ENCODE measurements at places on chromosomes 2 and 18.

DNA sequence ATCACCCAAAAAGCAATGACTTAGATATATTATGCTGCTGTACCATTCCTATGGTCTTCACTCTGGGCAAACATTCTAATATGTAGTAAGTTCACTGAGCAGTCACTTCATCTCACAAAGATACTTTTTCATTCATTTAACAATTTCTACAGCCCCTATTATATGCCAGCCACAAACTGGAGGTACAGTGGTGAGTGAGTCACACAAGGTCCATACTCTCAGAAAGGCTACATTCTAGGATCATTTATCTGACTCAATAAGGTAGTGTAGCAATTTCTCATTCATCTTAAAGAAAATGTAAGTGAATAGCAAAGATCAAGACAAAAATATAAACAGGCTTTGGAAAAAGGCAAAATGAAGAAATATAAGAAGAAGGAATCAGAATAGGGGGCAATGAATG is 40.5 kb downstream of the NHEJ1 start:
- no peak for DNase-seq

DNA sequence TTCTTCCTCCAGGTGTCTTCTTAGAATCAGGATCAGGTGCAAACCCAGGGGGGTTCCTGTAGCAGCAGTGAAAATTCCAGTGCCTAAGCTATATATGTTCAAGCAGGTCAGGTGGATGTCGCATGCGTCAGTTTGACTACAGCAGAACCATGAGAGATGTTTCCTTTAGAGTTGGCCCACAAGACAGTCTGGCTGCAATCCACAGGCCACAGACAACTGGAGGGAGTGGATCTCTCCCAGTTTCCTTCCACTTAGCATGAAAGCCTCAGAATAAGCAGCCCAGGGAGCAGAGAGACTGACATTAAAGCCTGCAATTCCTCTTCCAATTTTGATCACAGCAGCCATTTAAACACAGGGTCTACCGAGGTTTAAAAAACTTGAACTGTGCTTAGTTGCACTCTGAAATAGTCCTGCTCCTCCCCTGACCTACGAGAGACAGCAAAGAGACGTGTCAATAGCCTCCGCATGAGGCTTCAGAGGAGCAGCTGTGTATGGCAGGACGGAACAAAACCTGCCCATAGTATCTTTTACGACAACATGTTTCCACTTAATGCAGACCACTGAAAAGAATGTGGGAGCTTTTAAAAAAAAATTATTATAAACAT is 988 bp upstream of the KCNE4 start:
- DNase-seq: no peak

GRCh38 chr2:167756446-167756845 is 490.9 kb downstream of the STK39 start:
- no peak for DNase-seq

DNA sequence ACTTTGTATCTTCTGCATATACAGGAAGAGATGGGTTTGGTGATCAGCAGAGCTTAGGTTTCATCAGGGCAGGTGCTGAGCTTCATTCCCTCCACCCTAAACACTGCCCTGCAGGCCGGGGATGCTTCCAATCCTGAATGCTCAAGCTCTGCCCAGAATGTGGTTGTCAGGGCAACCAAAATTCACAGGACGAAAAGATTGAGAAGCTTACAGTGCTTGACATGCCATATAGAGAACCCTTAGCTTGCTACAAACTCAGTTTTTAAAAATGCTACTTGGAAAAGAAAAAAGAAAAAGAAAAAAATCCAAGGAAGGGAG is 65.6 kb downstream of the SH3RF3 start:
- DNase-seq: no peak

DNA sequence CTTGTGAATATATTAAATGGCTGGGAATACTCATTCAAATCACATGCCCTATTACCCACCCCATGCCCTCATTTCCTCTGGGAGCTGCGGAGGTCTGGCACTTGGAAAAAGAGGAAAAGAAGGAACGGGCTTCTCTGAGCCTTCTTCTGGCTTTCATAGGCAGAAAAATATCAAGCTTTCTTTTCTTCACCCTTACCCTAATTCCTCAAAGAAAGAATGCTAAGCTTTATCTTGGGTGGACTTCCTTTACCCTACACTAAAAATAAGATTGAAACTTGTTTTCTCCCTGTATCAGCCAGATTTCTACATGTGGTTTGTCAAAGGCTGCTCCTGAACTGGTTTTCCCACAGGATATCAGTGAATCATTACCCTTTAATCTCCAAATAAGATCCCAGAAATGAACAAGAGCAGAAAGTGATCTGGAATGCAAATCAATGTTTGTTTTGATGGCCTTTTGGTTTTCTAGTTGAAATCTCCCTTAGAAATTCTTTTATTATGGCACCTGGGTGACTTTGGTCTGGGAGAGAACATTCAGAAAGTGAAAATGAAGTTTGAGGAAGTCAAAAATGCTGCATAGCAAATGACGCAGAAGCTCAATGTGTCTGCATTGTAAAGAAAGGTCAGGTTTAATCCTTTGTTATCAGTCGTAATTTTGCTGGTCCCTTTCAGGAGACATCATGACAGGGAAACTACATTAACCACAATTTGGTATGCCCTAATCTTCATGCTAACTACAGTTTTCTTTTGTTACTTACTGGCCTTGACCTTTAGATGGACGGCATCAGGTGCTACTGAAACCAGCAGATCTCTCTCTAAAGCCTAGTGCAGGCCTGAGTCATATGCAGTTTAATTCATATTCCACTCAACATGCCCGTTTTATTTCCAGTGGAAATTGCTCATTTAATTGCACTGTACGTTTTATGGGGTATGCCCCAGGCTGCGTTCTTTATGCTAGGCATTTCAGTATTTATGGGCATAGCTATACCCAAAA is 46.6 kb upstream of the HNRNPA3 start:
- DNase-seq: no peak

GRCh38 chr18:3224223-3224622 is 4.5 kb upstream of the MYOM1 start:
- DNase-seq: no peak

- DNase-seq: no peak
Observed at GRCh38 chr2:83251321-83251872, 1207.7 kb downstream of the SUCLG1 start.

GRCh38 chr18:78561757-78562510 is 417.7 kb upstream of the SALL3 start:
- no peak for DNase-seq

DNA sequence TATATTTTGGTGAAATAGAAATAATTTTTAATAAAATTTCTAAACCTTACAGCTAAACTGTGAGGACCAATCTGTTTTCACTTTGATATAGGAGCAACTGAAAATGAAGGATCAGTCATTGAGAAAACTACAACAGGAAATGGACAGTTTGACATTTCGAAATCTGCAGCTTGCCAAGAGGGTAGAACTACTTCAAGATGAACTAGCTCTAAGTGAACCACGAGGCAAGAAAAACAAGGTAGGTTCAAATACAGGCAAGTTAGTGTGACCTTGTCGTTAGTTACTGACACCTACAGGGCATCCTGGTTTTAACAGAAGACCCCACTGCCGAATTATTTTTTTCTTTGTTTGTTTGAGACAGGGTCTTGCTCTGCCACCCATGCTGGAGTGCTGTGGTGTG is 75.5 kb upstream of the STON1 start:
- no peak for DNase-seq

- no peak for DNase-seq
Observed at GRCh38 chr18:48200631-48201336, 208.4 kb downstream of the ZBTB7C start.

DNA sequence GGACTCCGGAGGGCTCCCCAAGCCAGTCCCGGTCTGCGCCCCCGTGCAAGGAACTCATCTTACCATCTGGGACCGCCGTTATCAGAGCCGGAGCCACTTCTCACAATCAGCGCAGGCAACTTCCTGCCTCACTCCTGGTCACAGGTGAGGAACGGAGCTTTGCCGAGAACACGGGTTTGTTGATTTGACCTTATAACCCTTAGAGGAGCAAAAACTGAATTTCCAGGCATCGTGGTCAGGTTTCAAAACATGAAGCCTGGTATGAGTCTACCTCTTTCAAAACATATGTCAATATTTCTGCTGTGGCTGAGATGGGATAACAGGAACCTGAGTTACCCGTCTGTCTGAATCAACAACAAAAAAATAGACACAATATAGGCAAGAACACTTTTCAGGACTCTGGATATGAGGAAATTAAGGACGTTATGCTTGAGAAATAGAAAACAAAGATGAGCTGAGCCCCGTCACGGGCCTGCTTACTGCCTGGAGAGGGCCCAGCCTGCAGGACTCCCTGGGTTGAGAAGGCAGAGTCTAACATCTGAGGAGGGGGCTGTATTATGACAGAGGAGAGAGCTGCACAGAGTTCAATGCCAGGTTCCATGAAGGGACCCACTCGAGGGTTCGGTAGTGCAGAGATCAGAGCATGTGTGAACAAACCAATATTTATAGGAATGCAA is 148.7 kb downstream of the NDUFA10 start:
- DNase-seq: no peak

DNA sequence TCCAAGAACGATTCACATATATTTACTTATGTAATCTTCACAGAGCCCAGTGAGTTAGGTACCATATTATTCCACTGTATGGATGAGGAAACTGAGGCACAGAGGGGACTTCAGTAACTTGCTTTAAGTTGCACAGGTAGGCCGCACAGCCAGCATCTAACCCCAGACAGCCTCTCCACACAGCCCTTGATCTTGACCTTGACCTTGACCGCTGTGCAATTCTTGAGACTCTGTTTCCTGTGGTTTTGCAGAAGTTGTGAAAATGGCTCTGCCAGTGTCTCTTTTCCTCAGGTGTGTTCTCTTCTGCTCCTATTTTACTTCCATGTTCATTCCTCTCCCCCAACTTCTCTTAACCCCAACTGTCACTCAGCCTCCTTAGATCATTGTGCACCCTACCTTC is 206.5 kb downstream of the SOX11 start:
- DNase-seq: no peak

DNA sequence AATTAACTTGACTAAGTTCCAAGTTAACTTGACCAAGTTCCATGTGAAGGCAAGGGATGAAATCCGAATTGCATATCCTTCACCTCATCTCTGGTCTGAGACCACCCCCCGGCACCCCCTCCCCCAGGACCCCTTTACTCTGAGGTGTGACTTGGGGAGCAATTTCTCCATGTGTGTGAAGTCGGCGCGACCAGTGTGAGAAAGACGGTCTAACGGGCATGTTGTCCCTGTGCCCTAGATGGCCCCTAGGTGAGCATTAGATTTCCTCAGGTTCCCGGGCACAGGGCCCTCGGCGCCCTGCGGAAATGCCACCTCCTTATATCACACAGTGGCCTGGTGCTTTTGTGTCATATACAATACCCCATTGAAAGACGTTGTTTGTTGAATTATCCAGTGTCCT is 137.1 kb downstream of the CTIF start:
- no peak for DNase-seq

- no peak for DNase-seq
Observed at GRCh38 chr2:217707131-217707611, 295.6 kb downstream of the TNS1 start.

DNA sequence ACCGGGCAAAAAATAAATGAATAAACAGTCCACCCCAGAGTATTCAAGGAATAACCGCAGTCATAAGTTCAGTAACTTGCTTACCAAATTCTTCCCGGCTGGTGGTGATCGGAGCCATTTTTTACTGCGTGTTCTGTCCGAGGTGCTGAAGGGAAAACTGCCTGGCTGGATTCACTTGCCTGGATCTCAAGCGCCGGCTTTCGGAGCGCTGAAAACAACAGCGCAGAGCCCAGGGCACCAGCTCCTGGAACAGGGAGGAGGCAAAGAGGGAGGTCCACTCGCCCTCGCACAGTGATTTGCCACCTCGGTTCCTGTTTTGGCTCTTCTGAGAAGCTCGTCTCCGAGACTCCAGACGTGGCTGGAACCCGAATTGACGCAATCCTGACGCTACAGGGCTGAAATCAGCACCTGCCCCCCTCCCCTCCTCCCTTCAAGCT is at the start of gene SYT4:
TSS of gene SYT4 (minus strand) at position 327 of the 437 bp plus-strand sequence. CDS start at position 118, 209 bp downstream.
- no peak for DNase-seq

DNA sequence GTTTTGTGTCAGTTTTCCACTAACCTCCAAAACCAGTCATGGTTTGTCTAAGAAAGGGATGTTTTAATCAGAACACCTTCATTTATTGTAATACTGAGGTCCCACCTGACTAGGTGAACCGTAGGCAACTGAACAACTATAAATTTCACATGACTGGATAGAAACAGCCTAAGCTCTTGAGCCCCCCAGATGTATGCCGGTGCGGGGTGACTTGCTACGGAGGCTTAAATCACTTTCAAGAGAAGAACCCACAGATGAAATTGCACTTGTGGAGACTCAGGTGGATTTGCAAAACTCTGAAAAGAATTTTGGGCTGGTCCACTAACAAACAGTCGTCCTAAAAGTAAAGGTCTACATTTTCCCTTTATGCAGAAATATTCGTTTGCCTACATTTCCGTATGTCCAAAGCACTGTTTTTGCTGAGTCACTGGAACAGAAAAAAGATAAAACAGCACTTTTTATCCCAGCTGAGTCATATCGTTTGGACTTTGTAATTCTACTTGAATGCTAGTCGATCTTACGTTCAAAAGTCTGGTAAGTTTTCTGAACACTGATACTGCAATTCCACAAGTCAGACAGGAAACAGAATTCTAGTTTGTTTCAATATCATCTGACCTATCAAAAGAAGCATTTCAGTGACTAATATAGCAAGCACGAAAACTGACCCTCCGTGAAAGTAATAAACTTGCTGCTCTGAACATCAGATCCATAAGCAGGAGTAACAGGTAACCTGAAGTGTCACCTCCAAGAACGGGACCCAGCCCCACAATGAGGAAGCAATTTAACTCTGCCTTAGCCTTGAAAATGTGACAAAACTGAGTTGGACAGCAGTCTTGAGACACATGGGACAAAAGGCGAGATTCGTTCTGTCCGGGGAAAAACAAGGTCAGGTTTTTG is 18.1 kb downstream of the ZNF516 start:
- DNase-seq: no peak

GRCh38 chr2:96734880-96735583 is 4.8 kb downstream of the LMAN2L start:
- no peak for DNase-seq

DNA sequence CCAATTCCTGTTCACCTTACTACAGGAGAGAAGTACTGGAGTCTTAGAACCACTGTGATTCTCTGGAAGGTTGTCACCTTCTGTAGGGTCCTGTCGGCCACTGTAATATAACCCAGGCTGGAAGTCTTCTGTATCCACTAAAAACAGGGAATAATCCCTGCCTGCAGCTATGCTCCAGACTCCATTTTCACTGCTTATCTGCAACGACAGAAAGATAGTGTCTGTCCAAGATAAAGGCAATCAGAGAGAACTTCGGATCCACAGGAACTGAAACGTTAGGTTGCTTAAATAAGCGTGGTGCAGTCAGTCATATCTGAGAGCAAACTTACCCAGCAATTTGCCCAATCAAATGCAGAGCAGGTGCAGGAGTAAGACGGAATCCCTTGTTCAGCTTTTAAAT is 34.2 kb downstream of the ALS2 start:
- DNase-seq: no peak
